ENCODE measurements at places on chromosomes 7 and 10.
A peak's percentile ranks its signal among the peaks of the same experiment; 100 is the strongest.

- no peak for DNase-seq
Measured at GRCh38 chr7:70779321-70779720, 352.6 kb upstream of the GALNT17 start.

- no peak for DNase-seq
Measured at GRCh38 chr10:78162853-78163252, 129.2 kb downstream of the RPS24 start.

DNA sequence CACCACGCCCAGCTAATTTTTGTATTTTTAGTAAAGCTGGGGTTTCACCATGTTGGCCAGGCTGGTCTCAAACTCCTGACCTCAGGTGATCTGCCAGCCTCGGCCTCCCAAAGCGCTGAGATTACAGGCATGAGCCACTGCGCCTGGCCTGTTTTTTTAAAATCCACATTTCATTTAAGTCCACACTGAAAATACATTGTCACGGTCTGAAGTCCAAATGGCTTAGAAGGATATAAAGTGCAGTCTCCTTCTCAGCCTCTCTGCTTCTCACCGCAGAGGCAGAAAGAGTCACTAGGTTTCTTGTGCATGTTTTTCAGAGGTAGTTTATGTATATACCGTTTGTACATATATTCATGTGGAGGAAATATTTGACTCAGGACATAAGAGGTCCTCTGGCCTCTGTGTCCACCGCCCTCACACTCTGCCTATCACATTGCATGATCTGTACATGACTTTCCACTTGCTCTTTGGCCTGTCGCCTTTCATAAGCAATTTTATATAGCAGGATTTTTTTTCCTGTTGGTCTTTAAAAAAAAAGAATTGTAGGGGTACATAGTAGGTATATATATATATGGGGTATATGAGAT lies 42.9 kb downstream of the BLNK start:
- DNase-seq: no peak

DNA sequence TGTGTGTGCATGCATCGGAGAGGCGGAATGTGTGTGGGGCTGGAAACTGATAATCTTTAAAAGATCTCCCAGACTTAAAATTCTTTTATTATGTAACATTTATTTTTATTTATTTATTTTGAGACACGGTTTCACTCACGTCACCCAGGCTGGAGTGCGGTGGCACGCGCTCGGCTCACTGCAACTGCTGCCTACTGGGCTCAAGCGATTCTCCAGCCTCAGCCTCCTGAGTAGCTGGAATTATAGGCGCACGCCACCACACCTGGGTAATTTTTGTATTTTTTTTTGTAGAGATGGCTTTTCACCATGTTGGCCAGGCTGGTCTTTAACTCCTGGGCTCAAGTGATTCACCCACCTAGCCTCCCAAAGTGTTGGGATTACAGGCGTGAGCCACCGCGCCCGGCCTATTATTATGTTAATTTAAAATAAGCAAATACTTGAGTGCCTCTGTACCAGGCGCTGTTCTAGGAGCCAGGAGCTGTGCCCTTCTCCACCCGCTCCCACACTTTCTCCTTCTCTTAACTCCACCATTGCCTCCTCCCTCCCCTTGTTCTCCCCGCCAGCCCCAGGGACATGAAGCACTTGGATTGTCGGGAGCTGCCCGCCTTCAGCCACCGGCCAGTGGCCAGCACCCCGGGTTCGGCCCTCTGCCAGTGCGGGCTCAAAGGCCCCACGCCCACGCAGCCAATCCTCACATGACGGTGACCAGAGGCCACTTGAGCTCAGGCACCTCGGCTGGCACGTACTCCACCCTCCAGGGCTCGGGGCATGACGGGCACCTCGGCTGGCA lies 163.6 kb downstream of the DNAJB6 start:
- DNase-seq: no peak

DNA sequence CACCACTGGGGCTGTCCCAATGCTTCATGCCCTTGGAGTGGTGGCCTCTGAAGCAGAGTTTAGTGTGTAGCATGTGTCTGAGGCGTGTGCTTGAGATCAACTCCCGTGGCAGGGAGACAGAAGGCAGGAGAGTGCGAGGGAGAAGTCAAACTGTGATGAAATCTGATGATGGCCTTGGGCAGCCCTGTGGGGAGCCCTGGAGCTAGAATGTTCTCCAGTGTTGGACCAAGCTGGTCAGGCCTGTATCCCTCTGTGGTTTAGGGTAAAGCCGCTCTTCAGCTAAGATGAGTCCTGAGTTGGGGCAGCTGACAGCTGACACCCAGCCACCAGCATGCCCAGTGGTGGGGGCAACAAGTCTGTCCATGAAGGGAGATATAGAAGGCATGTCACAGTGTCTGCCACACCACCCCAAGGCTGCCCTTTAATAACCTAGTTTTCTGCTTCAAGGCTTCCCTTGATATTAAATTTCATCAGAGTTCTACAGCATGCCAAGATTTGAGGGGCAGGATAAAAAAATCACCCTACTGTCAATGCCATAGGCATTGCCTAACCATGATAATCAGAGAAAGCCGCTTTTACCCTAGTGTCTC lies 170.5 kb upstream of the SVIL start:
- DNase-seq: no peak

GRCh38 chr10:3685384-3685783 lies 99.6 kb downstream of the KLF6 start:
- DNase-seq: no peak

- DNase-seq: no peak
Measured at GRCh38 chr7:77649716-77650349, 46.4 kb upstream of the RSBN1L start.

DNA sequence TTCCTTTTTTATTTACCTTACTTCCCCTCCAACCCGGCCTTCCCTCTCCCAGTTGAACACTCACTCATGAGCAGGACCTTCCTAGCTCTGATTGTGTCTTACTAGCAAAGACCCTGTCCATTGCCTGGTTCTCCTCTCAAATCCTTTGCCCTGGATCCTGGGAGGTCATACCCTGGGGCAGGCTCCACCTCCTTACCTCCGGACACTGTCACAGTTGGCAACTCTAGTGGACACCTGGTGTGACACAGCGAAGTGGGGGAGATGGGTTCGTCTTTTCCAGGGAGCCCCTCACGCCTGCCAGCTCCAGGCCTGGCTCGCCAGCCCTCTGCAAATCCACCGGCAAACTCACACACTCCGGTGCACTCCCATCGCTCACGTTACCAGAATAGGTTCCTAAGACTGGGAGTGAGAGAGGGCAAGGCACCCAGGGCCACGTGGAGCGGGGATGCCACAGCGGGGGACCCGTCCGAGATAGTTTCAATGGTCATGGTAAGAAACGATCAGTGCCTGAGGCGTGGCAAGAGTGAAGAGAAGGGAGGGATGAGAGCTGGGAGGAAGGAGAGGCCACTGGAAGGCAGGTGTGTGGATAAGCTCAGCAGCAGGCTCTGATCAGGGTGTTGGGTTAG lies 30.9 kb upstream of the TMEM72 start:
- DNase-seq: no peak

DNA sequence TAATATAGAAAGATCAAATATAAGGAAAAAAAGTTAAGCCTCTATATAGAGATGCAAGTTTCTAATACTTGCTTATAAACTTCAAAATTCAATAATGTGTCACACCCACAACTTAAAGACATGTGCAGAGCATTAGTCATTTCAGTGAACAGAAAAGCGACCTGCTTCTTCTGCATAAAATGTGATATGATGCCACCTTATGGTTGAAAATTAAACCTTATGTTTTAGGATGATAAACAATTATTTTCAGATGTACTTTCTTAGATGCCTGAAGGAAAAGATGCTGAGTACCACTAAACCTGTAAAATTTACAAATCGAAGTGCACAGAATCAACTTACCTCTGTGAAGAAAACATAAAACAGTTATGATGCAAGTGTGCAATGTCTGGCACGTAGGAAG lies 96.0 kb downstream of the MTERF1 start:
- no peak for DNase-seq

GRCh38 chr10:1213252-1214070 lies 157.3 kb downstream of the WDR37 start:
- DNase-seq: no peak

- DNase-seq: no peak
Measured at GRCh38 chr7:139117599-139118233, 8.2 kb upstream of the ZC3HAV1 start.

- no peak for DNase-seq
Measured at GRCh38 chr10:31011665-31012022, 20.0 kb downstream of the ZNF438 start.

DNA sequence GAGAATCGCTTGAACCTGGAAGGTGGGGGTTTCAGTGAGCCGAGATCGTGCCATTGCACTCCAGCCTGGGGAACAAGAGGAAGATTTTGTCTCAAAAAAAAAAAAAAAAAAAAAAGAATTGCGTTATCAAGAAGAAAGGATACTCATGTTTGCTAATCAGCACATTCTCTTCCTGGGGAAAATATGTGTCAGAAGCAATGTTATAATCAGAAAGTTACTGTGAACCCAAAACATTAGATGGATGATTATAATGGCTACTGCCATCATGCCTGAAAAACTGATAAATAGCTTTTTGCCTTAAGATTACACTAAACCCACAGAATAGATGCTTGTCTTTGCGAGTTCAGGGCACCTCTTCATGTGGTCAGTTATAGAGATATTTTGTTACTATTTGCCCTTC lies 24.3 kb upstream of the GNAI1 start:
- no peak for DNase-seq

GRCh38 chr10:123563581-123563855 lies 102.6 kb upstream of the GPR26 start:
- no peak for DNase-seq

- DNase-seq: peak; percentile 27
Measured at GRCh38 chr10:92419740-92420545, 129.0 kb downstream of the MARCHF5 start.

- DNase-seq: no peak
Measured at GRCh38 chr10:1774796-1775195, 37.5 kb upstream of the ADARB2 start.

DNA sequence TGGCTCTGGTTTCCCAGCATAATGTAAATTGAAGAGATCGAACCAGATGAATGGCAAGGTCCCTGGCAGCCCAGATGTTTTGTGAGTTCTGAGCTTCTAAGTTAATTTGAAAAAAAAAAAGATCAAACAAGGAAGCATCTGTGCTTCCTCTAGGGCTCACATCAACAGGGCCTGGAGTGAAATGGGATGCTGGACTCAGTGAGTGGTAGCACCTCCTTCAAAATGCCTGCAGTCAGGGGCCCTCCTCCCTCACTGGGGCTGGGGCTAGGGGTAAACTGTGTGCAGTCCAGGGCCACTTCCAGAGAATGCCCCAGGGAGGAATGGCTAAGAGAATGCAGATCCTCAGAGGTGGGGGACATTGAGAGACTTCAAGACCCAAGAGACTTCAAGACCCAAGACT lies 6.0 kb upstream of the CUEDC2 start:
- DNase-seq: no peak

GRCh38 chr10:74114041-74114448 lies 36.6 kb downstream of the AP3M1 start:
- DNase-seq: no peak

DNA sequence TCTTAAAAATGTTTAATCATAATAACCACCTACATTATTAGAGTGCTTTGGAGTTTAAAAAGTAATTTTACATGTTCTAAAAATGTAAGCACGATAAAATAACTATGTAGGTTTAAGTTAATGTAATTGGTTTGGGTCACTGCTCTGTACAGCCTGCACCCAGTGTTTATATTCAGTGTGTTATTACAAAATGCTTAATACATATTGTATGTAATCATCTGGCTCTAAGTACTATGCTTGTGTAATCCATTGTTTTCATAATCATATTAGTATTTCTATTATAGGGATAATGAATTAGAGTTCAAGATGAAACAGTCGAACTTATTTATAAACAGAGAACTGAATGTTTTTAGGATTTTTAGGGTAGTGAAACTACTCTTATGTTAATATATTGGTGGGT lies 13.1 kb downstream of the RPA3 start:
- no peak for DNase-seq

DNA sequence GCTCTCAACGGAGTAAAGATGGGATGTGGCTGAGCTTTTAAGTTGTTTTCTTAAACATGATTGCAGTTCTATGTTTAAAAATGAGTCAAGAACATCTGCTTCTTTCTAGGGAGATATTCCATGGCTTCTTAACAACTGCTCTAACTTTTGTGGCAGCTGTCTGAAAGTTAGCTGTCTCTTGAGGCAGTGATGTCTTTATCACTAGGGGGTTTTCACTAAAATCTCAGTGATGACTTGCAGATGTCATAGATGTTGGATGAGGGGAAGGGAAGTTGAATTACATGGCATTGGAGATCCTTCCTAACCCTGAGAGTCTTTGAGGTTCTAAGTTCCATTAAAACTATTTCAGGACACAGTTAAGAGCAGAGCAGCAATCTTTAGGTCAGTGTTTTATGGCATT lies 43.5 kb downstream of the PRKG1 start:
- DNase-seq: no peak

DNA sequence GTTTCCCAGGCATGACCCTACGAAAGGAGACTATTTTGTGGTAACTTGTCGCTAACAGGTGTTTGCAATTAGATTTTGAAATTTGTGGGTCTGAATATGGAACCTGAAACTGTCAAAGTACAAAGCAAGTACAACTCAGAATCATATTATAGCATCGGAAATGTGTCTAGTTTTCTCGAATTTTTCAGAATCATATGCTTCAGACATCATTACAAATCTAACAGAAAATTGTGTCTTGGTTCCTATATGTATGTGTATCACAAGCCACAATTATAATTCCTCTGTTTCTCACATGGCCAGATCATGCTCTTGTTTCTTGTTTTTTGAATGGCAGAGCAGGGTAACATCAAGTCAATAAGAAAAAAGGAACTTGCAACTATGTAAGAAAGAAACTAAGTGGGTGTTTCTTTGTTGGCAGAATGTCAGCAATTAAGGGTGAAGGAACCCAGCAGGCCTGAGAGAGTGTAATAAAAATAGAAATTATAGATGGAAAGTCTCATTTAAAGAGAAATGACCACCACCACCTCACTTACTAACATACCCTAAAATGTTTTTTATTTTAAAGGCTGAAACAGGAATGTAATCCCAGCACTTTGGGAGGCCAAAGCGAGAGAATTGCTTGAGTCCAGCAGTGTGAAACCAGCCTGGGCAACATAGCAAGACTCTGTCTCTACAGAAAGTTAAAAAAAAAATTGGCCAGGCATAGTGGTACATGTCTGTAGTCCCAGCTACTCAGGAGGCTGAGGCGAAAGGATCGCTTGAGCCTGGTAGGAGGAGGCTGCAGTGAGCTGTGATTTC lies 51.3 kb downstream of the PRTFDC1 start:
- no peak for DNase-seq

- DNase-seq: no peak
Measured at GRCh38 chr10:132516771-132517725, 20.5 kb upstream of the INPP5A start.

DNA sequence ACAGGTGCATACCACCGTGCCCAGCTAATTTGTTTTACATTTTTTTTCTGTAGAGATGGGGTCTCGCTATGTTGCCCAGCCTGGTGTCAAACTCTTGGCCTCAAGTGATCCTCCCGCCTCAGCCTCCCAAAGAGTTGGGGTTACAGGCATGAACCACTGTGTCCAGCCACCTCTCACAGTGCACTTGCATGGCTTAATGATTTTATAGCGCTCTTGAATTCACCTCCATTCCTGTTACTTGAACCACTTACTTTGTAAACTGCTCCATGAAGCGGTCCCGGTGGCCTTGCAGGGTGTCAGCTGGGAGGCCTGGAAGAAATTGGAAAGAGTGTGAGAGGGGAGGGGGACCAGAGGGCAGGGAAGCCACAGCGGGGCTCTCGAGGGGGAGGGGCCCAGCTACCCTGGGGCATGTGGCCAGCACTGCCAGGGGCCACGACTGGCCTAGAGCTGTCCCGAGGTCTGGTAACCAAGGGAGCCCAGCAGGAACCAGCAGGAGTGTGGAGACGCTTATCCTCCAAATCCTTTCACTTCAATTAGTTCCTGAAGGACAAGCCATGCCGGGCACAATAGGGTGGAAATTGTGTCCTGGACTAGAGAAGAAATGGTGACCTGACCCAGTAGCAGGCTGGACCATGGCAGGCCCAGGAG lies 76.0 kb downstream of the SPDYE5 start:
- no peak for DNase-seq
